ENCODE measurements at places on chromosomes 2 and 18.

GRCh38 chr2:13745330-13745729 is 887.2 kb upstream of the LRATD1 start:
- no peak for DNase-seq

- DNase-seq, result no peak
Observed at GRCh38 chr2:42953216-42953615, 160.8 kb upstream of the HAAO start.

- DNase-seq, result no peak
Observed at GRCh38 chr2:181197140-181197760, 216.8 kb downstream of the UBE2E3 start.

- DNase-seq, result no peak
Observed at GRCh38 chr2:107020392-107020791, 134.4 kb upstream of the ST6GAL2 start.

Data from LoVo (cell line).